ENCODE measurements at places on chromosomes 12 and 14.

DNA sequence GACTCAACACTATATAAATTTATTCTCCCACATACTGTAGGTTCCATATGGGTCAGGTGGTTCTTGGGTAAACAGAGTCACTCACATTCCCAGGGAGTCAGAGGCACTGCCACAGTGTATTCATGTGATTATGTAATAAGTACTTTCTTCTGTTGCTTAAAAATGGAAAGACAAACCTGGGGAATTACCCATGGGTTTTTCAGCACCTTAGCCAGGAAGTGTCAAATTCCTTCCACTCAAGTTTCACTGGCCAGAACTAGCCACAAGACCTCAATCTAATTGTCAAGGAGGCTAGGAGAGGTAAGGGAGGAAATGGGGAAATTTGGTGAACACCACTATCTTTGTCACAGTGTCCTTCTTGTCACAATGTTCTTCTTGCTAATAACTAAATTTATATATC lies 333.2 kb upstream of the MDGA2 start:
- no peak for DNase-seq

DNA sequence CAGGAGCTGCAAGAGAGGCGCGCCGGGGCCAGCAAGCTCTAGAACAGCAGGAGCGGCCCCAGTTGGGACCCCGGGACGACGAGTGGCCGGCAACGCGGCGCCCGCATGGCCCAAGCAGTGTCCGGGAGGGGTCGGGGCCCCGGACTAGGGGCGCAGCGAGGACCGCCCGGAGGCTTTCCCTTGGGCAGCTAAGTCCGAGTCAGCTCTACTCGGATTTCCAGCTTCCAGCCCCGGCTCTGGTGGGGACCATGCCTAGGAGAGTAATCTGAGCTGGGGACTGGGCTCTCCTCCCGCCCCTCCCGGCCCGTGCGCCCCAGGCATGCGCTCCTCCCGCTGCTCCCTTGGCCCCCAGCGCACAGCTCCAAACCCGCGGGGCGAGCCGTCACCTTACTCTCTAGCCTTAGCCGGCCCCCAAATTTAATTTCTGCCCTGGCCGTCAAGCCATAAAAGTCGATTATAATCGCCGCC lies 41.6 kb upstream of the CAPRIN2 start:
- DNase-seq, result peak; percentile 88

GRCh38 chr12:116736962-116737773 lies 701 bp downstream of the SPRING1 start:
- DNase-seq, result peak; percentile 50

GRCh38 chr14:97709552-97709951 lies 912.4 kb downstream of the VRK1 start:
- no peak for DNase-seq

- DNase-seq, result no peak
Measured at GRCh38 chr14:104026024-104026423, 59.5 kb upstream of the ASPG start.

GRCh38 chr14:35298351-35298750 lies 6.2 kb downstream of the PSMA6 start:
- no peak for DNase-seq

- DNase-seq, result peak; percentile 38
Measured at GRCh38 chr12:50132505-50133135, 20.6 kb downstream of the COX14 start.

DNA sequence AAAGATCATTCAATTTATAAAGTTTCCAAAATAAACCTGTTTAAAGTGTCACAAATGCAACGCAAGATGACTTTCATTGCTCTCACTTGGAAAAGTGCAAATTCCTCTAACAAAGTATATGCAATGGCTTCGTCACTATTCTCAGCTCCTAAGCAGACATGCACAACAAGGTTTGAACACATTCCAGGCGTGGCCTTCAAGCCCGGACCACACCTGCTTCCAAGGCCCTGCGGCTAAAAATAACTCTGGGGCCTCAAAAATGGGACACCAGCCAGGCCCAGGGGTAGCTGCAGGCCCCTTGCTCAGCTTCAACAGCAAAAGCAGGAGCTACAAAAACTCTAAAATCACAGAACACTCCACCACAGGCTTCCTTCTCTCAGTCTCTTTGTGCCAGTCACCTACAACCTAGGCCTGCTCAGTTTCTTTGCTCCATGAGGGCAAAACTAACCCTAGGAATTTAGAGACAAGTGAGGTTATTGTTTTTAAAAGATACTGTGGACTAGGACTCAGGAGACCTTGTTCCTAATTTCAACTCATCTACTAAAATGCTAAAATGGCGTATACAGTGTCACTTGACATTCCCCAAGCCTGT lies 29.3 kb downstream of the DUSP16 start:
- peak; percentile 36 for DNase-seq

DNA sequence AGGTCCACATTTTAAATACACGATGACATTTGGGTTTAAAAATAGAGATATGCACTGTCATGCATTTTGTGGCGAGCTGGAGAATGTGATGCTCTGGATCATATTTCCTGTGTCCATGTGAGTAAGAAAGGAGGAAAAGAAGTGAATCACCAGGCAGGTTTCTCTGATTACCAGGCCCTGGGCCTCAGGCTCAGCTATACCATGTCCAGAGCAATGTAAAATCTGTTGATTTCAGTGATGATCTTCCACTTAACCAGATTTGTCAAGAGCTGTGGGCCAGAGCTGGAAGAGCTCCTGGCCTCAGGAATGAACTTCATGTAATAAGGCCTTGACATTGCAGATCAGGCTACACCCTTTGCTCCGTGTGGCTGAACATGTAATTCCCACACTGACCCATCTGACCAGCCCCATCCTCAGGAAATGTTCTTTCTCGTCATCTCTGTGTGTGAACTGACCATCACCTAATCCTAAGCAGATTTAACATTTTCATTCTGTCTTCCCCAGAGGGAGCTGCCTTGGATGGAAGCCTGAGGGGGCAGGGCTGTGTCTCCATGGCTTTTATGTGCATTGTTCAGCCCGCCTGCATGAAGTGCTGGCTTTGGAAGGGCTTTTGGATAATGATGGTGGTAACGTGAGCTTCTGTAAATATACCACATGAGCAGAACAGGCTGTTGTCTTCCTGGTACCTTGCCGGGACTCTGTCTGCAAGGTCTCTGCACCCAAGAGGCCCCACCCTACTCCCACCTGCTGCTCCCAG lies 54.5 kb downstream of the CRACR2A start:
- DNase-seq, result peak; percentile 48

GRCh38 chr12:124617615-124618014 lies 50.2 kb upstream of the NCOR2 start:
- DNase-seq, result peak; percentile 90
